ENCODE measurements at places on chromosomes 1 and 21. TPM values are rescaled to one million over a fixed set of nuclear protein-coding genes. Genes with fewer than 3 reads are reported as not detected.

The SIPA1L2 gene
- total RNA-seq: 1.3 TPM

The AIRE gene
- under 0.01 TPM for total RNA-seq

The GJA9 gene
- total RNA-seq: not detected

The AZIN2 gene
- 4.2 TPM for total RNA-seq

The NPHS2 gene
- total RNA-seq: not detected

The CLDN14 gene
- not detected for total RNA-seq

The SLC6A9 gene
- total RNA-seq: 7.4 TPM

The CCDC190 gene
- not detected for total RNA-seq

The OR2L2 gene
- total RNA-seq: under 0.01 TPM

The TCHHL1 gene
- total RNA-seq: not detected

Measured in smooth muscle cell of trachea (primary cell).